Activated CD8-positive, alpha-beta memory T cell treated with anti-CD3 and anti-CD28 coated beads for 1 hour (primary cell): ENCODE measurements at places on chromosomes 5 and 9.

GRCh38 chr9:89891221-89891590, 286.4 kb downstream of the GADD45G start:
- DNase-seq: no peak

DNA sequence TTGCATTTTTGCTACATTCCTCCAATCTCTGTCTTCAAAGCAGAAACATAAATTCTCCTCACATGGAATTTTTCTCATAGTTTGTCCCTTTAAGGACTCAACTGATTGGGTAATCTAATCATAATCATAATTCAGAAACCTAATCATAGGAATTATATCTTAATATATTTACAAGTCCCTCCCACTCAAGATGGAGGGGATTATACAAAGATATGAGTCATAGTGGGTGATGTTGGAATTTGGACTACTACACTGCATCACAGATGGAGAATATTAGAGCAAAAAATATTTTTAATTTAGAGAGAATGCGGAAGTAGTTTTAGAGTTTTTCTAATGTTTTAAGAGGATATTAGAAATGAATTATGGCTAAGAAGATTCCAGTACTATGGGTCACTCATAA, 1034.0 kb downstream of the DTWD2 start:
- DNase-seq: no peak

DNA sequence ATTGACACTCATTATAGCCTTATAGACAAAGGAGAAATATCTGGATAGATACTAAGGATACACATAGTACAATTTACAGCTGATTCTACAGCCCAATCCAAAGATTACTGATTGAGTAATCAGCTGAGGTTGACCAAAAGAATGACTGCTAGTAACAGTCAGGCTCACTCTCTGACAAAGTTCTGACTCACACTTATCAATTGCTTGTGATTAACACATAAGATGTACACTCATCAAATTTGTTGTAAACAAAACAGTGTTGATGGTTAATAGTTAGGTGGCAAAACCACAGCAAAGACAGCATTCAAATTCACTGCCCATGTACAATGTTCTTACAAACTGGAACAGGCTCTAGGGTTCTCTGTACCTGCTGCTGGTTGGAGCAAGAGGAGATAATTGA, 422.7 kb downstream of the TLE1 start:
- DNase-seq: no peak

GRCh38 chr5:134420343-134420742, 8.7 kb upstream of the CDKN2AIPNL start:
- no peak for DNase-seq

GRCh38 chr5:1401536-1402138, 43.6 kb downstream of the SLC6A3 start:
- no peak for DNase-seq

DNA sequence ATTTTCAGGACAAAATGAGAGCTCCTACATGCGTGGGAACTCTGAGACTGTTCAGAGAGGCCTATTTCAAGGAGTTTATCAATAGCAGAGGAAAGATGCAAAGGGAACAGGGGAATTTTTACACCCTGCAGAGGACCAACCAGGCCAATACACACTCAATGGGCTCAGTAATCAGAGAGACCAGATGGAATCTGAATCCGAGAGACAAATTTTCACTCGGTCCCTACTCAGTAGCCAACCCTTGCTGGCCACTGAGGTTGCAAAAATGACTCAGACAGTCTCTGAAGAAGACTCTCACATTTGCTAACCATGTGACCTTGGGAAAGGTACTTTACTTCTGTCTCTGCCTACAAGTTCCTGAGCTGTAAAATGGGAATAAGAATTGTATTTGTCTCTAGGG, 479.4 kb downstream of the CDK5RAP2 start:
- no peak for DNase-seq

DNA sequence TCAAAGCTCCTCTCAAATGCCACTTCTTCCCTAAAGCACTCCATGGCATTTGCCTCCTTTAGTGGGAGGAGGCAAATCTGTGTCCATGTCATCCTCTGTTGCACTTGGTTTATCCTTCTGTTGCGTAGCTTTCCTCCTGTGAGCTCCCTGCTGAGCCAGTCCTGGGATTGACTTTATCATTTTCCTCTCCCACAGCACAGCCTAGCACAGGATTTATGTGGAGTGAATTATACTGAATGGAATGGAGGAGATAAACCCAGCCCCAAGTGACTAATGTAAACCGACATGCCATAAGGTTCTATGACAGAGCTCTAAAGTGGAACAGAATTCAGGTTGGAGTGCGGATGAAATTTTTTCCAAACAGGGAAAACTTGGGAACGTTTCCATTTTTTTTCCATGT, 26.4 kb upstream of the TOMM5 start:
- DNase-seq: no peak

- no peak for DNase-seq
Measured at GRCh38 chr5:3036041-3036788, 284.7 kb upstream of the IRX2 start.

DNA sequence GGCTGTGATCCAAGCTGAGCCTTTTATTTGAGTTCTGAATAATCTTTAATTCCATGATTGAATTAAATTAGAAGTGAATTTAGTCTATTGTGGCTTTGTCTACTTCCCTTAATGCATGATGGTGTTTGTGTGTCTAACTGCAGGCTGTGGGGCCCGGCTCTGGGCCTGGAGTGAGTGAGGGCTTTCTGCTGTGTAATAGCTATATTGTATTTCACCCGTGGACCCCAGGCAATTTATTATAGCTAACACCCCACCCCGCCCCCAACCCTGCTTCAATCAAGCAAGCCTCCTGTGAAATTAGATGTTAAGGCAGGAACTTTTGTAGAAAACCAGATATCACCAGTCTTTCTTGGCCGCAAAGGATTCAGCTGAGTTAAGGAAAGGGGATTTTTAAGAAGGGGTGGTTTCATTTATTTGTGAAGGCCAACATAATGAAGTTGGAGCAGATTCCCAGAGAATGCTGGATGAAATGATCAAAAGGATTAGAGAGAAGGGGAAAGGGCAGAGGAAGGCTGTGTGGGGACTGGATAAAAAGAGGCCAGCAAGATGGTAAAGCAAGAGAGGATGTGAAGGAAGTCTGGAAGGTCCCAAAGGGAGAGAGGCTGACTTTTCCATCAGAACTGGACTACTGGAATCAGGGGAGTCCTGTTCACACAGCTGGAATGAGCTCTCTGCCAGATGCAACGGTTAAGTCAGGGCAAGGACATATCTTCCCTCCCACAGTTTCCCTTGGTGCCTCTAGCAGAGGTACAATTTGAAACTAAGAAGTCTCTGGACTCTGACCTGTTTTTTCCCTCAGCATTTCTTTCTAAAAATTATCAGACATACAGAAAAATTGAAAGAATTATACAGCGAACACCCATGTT, 125.3 kb upstream of the SAP30L start:
- DNase-seq: no peak

DNA sequence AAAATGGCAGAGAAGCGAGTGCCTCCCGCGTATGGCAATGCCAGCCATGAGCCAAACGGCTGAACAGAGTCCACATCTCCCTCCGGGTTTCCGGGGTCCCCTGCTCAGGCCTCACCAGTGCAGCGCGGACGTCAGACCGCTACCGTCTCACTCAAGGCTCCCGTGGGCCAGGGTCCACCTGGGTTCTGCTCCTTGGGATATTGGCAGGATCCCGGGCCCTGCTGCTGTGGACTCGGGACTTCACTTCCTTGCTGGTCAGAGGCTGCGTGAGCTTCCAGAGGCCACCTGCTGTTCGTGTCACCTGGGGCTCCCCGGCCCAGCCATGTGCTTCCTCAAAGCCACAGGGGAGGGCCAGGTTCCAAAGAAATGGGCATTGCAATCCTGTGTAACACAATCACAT, 38.4 kb upstream of the CLPTM1L start:
- DNase-seq: no peak

- no peak for DNase-seq
Measured at GRCh38 chr9:130212543-130213297, 40.5 kb downstream of the NCS1 start.

DNA sequence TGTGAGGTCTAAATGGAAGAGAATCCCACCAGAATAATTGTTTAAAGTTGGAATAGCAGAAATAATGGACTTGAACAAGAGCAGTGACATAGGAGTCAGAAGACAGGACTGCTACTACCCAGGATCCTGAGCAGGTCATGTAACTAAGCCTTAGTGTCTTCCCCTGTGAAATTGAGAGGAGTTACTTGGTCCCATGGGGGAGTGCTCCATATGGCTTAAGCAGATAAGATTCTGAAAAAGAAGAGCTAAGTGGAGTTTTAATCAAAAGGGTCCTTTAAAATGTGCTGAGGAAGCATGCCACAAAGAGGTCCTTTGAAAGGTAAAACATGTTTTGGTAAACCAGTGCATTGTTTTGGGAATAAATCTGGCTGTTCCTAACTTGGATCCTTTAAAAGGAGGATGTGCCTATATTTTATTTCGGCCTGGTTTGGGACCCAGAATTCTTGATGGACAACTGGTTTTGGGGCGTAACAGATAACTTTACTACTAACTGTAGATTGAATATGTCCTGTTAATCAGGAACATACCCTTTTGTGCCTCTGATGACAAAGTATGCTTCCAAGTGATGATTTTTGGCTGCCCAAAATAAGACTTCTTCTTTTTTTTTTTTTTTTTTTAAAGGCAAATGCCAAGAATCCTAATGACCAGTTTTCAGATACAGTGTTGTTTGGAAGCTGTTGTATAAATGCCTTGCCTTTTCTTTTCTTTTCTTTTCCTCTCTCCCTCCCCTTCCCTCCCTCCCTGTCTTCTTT, 5.7 kb downstream of the RCL1 start:
- no peak for DNase-seq

DNA sequence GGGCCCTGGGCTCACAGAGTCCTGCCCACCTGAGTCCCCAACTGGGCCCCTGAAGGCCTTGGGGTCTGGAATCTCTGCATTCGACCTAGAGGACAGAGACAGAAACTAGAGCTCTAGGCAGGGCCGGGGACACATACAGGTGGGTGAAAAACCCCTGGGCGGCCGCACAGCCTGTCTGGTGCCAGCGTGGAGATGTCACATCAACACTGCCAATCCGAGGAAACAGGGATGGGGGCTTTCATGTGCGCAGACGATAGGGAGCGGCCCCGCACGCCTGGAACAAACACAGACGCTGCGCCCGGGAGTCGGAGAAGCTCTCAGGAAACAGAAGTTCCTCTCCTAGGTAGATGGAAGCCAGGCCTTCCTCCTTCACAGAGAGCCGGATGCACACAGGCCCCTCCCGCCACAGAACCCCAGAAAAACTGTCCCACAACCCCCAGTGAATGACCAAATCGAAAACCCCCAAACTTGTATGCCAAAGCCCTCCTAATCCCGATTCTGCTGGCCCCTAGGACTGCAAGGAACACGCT, 1.8 kb downstream of the GRM6 start:
- no peak for DNase-seq

GRCh38 chr9:19386502-19387044, 6.5 kb upstream of the RPS6 start:
- no peak for DNase-seq

GRCh38 chr5:154795235-154795596, 40.0 kb downstream of the LARP1 start:
- no peak for DNase-seq

DNA sequence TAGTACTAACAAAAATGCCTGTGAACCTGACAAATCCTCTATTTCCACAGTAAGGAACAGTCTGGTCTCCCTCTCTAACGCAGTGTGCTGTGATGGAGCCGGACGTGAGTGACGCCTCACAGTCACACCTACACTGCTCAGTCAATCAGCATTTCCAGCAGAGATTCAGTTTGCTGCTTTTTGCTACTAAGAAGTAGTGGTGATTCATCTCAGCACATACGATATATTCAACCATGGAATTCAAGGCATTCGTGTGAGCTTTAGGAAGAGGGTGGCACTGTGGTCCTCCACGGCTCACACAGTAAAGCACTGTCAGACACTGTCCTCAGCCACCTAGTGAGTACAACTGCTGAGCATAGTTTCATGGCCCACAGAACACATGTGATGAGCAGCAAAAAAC, 70.9 kb downstream of the SETX start:
- DNase-seq: no peak

- no peak for DNase-seq
Measured at GRCh38 chr9:137452761-137453642, 6.1 kb downstream of the NSMF start.

DNA sequence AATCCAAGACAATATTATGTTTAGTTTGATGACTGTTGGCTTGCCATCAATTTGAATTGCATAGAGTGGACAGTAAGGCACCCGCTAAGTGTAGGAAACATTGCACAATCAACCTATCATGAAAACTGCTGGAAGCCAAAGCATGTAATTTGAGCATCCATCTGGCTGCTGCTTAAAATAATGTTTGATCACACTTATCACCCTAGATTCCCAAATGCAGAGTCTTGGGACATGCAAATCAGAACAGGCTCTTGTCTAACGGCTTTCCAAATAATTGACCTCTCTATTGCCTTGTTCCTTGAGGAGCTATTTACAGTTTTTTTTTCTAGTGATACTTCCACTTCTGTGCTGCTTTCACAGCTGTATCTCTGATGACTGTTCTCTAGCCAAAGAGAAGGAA, 342.1 kb downstream of the PRR16 start:
- no peak for DNase-seq

DNA sequence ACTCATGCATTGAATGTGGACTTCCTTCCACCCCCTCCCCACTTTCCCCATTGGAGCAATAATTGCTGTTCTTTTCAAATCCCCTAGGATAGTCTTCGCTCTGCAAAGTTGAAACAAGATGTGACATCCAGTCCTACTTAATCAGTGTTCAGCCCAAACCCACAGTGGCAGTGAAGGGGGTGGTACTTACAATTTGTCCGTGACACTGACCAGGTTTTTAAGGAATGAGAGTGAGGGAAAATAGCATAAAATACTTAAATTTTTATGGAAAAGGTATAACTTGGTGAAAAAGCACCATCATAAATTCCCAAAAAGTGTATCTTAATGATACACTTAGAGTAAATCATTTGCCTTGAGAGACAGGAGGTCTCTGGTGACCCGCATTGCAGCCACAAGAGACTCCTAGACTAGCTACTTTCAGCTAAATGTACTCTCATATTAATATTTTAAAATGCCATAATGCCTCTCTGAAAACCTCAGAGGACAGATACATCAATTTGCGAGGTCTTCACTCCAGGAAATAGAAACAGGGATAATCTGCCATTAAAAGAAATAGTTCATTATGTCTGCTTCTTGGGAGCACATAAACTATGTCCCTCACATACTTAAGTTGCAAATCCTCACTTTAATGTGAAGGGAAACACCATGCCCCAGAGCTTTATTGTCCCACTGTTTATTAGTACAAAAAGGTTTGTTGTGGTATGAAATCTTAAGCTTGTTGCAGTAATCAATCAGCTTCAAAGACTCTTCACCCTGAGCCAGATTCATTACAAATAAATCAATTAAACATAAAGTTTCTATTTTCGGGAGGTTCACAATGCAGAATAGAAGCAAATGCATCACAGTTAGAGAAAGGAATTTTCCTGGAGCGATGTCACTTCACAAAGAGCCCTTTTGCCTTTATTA, 343.6 kb upstream of the ISL1 start:
- DNase-seq: no peak
